Foreskin fibroblast (primary cell): ENCODE measurements at places on chromosomes 1 and 21.

- DNase-seq: no peak
Observed at GRCh38 chr1:210070531-210070930, 132.5 kb downstream of the SYT14 start.

- DNase-seq: peak; percentile 85
Observed at GRCh38 chr21:46598581-46599572, 6.0 kb downstream of the S100B start.

DNA sequence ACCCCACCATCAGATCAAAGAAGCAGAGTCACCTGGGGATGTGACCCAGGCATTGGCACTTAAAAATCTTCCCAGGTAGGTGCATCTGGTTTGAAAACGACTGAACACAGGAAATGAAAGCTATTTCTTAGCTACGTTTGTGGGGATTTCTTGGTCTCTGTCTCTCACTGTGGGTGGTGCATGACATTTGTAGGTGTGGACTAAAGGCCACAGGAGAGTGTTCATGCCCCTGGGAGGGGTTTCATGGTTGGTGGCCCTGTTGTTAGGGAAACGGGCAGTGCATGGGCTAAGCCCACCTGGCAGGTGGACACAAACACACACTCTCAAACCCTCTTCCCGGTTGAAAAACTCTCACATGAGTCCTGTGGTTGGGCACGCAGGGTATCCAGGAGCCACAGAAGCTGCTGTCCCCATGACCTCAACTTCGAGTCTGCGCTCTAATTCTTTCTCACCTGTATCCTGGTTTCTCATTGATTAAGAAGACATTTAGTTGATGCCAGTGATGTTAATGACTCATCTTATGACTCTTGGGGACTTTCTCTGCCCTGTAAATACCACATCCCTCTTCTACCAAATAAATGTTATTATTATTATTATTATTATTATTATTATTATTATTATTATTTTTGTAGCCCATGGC lies 119.4 kb downstream of the MRPS6 start:
- DNase-seq: no peak

DNA sequence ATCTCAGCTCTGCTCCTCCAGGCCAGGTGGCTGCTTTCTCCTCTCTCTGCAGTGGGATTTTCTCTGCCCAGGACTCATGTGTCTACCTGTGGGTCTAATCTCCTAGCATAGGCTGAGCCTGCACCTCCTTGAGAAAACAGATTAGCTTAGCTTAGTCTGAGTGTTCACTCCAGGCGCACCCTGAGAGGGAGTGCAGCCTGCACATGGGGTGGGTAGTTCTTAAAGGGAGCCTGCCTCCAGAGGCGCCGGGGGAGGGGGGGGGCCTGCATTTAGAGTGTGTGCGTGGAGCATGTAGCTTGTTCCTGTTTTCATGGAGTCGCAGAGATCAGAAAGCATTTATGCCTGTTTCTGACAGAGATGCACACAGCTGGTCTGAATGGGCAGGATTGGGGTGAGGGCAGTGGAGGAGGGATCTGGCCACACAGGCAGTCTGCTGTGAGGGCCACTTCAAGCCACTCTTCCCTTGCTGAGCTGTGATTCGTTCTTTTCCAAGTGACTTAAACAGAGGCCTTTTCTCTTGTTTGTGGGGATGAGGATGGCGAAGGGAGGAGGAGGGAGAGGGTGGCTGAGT lies 45.2 kb downstream of the GALNT2 start:
- DNase-seq: no peak

- no peak for DNase-seq
Observed at GRCh38 chr1:227370533-227371254, 52.4 kb upstream of the CDC42BPA start.

DNA sequence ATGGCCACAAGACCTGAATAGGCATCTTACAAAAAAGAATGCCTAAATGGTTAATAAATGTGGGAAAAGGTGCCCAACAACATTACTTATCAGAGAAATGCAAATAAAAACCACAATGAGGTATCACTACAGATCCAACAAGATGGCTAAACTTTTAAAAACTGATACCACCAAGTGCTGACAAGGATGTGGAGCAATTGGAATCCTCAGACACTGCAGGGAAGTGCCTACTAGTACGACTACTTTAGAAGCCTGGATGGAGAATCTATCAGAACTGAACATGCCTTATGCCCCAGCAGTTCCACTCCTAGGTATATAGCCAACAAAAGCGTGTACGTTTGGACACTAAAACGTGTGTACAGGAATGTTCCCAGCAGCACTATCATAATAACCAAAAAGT lies 19.9 kb downstream of the TNFRSF8 start:
- DNase-seq: no peak

DNA sequence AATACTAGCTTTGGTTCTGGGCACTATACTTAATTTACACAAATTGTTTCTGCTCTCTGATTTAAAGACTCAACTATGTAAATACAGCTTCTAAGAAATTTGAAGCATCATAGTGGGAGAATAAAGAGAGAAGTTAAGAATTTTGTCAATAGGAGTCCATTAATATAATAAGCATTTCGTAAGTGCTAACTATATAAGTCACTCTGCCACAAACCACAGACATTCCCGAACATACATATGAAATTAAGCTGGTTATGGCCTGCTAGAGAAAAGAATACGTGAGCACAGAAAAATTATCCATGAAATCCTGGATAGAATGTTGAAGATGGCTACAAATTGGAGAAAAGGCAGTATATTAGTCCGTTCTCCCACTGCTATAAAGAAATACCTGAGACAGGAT lies 526.2 kb downstream of the MRPL39 start:
- DNase-seq: no peak

DNA sequence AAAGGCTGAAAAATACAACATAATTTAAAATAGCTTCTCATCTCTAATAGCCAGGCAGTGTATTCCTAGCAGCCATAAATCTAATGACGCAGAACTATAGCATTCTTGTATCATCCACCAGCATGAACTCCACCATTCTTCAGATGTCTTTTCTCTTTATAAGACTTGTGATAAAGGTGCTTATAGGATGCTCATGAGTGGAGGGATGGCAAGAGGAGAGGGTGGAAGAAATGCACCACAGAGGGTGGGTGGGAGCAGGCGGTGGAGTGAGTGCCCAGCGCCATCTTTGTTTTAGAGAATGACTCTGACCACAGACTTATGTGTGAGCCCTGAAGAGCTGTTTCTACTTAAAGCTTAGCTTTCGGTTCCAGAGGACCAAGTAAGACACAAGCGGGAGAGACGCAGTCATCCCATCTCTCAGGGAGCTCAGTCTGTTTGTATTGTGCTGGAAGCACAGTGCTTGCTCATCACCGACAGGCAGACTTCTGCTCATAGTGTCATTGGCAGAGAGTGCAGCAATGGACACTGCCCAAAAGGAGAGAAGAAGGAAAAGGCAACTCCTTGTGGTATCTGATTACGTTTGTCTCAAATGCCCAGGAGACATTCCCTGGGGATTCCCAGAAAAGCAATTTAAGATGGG lies 65.6 kb downstream of the KCNJ15 start:
- peak; percentile 66 for DNase-seq

- peak; percentile 92 for DNase-seq
Observed at GRCh38 chr21:33947451-33948095, 32.0 kb upstream of the ATP5PO start.

GRCh38 chr1:200640963-200641401 lies 20.4 kb upstream of the KIF14 start:
- DNase-seq: no peak

- no peak for DNase-seq
Observed at GRCh38 chr1:7568053-7568452, 203.0 kb upstream of the VAMP3 start.

DNA sequence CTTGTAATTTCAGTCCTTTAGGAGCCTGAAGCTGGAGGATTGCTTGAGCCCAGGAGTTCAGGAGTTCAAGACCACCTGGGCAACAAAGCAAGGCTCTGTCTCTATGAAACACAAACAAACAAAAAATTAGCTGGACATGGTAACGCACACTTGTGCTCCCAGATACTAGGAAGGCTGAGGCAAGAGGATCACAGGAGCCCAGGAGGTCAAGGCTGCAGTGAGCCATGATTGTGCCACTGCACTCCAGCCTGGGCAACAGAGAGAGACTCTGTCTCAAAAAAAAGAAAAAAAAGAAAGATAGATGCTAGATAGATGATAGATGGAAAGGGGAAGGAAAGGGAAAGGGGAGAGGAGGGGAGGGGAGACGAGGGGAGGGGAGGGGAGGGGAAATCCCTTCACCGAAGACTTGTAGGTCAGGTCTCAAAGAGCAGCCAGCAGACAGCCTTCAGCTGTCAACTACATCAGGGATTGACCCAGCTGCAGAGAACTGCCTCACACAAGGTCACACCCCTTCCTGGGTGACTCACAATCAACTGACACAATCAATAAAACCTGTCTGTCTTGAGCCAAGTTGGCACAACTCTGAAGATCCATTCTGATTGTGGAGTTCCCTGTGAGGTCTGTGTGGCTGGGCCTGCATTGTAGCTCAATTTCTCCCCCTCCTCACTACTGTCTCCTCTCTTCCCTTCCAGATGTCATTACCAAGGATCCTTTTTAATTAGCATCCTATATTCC lies 200.6 kb downstream of the RGS7 start:
- peak; percentile 82 for DNase-seq

- DNase-seq: no peak
Observed at GRCh38 chr1:244794071-244794470, 41.4 kb upstream of the COX20 start.

- DNase-seq: no peak
Observed at GRCh38 chr1:16449065-16449464, 8.5 kb downstream of the NECAP2 start.

- DNase-seq: peak; percentile 96
Observed at GRCh38 chr1:226662642-226663326, 76.3 kb downstream of the ITPKB start.

GRCh38 chr1:35447278-35447677 lies 109.9 kb downstream of the KIAA0319L start:
- no peak for DNase-seq
